ENCODE measurements at places on chromosomes 12 and 14.

DNA sequence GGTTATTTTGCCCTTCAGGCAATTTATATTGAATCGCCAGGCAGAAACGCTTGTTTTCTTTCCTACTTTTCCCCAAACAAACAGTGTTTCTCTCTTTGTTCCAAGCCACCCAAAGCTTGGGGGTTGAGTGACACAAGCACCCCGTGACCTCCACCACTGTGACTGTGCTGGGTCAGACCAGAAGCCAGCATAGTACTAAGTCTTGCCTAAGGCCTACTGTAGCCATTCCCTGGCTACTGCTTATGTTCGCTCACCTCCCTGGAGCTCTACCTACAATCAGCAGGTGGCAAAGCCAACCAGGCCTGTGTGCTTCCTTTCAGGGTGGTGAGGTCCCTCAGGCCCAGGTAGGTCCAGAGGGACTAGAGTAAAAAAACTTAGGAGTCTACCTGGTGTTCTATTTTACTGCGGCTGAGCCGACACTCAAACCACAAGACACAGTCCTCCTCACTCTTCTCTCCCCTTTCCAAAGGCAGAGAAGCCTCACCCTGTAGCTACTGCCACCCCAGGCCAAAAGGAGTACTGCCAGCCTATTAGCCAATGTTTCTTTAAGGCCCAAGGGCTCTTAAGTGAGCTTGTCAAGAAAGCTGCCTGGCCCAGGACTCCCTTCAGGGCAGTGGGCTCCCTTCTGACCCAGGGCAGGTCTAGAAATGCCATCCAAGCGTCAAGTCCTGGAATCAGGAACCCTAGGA is 411.8 kb upstream of the MIS18BP1 start:
- peak; percentile 19 for DNase-seq

DNA sequence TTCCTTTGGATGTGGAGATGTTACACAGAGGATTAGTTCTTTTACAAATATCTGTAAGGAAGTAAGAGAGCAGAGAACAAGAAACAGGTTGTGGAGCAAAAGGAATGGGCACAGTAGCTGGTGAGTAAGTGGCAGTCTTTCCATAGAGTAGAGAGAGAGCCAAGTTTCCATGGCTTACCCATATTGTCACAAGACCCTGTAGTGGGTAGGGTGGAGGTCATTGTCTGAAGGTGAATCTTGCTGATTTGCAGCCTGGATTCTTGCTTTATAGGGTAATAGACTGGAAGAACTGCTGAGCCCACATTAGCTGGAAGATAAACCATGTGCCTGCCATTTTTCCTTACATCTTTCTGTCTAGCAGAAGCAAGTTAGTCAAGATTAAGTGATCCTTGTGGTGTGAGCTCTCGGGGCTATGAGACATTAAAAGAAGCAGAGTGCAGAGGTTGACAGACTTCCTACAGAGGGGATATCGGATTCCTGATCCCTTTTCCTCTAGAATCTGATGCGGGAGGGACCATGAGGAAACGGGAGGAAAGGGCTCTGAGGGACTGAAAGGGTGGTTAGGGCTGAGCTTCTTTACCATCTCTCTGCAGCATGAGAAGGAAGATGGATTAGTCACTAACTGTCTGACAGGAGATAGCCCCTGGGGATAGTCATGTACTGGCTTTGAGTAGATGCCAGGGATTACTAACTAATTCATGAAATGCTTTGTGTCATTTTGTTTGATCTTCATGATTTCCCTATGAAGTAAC is 44.0 kb upstream of the LRTM2 start:
- DNase-seq: peak; percentile 50

DNA sequence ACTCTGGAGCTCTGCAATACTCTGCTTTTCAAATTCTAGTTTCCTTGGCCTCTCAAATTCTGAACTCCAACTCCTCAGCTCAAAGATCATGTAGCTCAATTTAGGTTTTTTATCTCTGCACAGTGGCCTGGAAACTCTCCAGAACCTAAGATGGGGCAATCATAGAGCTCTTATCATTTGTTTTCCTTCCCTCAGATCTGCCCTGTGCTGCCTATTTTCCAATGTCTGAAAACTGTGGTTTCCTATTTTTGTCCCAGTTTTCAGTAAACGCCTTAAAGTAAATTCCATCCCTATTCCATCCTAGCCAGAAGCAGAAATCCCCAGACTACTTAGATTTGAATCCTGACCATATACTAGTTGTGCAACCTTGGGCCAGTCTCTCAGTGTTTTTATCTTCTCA is 73.2 kb downstream of the CEP83 start:
- DNase-seq: no peak

DNA sequence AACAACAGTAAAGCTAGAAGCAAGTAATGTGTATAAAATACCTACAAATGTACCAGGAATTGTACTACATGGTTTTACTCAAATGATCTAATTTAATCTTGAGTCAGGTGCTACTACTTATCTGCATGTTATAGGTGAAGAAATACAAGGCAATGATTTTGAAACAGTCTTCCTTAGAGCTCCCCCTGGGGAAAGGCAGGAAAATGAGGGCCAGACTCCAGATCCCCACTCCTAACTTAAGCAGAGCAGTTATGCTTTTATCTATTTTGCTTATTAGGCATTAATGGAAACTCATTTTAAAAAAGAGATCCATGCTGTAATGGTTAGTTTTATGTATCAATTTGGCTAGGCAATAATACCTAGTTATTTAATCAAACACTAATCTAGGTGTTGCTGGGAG is 109.3 kb upstream of the CPSF6 start:
- DNase-seq: no peak

GRCh38 chr12:97557116-97557515 is 94.5 kb downstream of the RMST start:
- no peak for DNase-seq

- no peak for DNase-seq
These were observed 323.0 kb downstream of the VRK1 start for GRCh38 chr14:97120204-97120603.

- no peak for DNase-seq
These were observed 19.3 kb upstream of the PHC1 start for GRCh38 chr12:8894986-8895385.

GRCh38 chr12:3199551-3200031 is 122.4 kb downstream of the TSPAN9 start:
- DNase-seq: peak; percentile 53

- peak; percentile 71 for DNase-seq
These were observed 124.4 kb downstream of the RPS29 start for GRCh38 chr14:49461529-49462401.

- DNase-seq: no peak
These were observed 203.1 kb downstream of the ETNK1 start for GRCh38 chr12:22828066-22828465.

DNA sequence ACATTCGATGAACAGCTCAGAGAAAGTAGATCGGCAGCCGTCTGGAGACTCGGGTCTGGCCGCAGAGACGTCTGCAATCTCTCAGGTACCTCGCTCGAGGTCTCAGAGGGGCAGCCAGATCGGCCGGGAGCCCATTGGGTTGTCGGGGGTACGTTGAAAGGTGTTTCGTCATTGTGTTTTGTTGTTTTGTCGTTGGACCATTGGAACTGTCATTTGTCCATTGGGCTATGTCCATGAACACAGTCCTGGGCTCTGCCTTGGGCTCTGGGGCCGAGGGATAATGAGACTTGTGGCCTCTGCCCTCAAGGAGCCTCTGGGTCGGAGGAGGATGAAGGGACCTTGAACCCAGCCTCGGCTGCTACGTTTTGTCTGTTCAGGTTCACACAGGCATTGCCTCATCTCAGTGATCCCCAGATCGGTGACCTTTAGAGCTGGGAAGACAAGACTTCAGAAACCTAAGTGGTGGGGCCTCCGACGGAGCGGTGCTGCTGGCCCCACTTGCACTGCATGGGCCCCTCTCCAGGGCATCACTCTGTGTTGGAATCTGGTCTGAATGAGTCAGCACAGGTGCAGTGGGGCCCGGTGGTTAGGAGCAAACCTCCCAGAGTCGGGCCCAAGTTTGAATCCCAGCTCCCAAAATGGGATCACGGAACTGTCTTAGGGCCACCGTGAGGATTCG is 23.6 kb upstream of the MLXIP start:
- DNase-seq: no peak

DNA sequence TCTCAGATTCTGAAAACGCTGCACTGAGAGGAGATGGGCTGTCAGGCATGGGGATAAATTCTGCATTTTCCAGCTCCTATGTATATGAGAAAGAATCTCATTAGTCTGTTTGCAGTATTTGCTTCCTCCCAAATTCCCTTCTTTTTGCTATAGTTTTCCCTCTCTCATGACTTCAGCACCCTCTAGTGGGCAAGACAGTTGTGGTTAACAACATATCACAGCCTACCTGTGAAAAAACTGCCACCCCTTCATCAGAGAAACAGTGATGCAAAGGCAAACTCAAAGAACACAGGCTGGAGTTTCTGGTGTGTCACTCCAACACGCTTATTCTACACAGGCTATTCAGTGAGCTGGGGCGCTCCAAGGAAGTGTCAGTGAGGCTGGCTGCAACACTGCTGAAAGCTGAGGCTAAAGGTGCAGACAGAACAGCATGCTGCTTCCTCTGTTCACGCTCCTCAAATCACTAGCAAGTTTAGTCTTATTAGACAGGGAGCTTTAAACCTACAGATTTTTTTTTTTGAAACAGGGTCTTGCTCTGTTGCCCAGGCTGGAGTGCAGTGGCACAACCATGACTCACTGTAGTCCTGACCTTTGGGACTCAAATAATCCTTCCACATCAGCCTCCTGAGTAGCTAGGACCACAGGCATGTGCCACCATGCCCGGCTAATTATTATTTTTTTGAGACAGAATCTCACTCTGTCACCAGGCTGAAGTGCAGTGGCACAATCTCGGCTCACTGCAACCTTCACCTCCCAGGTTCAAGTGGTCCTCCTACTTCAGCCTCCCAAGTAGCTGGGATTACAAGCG is 19.3 kb downstream of the ZC2HC1C start:
- DNase-seq: peak; percentile 72

GRCh38 chr12:122437656-122438121 is 15.2 kb upstream of the CLIP1 start:
- DNase-seq: no peak

- DNase-seq: no peak
These were observed 690.9 kb upstream of the FBXO33 start for GRCh38 chr14:40122968-40123648.

DNA sequence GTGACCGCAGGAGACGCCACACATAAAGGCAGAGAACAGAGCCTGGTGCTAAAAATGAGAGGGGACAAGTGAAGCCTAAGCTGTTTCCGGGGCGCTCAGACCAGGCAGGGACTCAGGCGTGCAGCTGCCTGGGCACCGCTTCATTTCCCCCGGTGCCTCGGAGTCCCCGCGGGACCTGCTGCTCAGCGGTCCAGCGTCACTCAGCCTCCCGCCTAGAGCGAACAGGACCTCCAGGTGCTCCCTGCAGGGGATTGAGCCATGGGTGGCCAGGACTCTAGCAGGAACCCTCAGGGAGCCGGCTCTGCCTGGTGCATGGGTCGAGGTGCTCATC is 31.0 kb downstream of the CCDC85C start:
- no peak for DNase-seq

GRCh38 chr12:115791331-115791730 is 486.2 kb downstream of the MED13L start:
- DNase-seq: no peak

DNA sequence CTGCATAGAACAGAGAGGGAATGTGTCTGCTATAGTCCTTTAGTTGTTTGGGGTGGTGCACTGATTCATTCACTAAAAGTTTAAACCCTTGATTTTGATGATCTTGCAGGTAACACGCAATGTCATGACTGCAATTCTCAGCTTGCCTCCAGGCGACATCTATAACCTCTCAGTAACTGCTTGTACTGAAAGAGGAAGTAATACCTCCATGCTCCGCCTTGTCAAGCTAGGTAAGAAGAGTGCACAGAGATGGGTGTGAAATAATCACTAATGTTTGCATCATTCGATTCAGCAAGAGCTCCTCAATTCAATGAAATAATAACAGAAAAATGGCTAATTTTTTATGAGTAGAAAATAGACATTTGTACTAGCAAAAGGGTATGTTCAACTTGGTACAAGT is 203.7 kb downstream of the PTPRO start:
- no peak for DNase-seq

DNA sequence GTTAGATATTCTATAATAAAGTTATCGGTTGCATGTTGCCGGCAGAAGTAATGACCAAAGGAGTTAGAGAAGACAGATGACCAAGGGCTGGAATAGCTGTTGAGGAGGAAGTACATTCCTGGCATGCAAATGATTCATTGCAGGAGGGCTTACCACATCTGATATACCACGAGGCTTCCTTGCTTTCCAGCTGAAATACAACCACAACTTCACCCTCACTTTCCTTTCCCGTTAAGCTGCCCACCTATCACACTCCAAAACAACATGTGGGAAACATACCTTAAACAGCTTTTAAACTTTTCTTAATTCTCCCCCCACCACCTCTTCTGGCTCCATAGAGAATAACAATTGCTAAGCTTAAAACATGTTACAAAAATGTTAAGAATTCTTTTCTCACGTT is 594.1 kb downstream of the NRXN3 start:
- no peak for DNase-seq

DNA sequence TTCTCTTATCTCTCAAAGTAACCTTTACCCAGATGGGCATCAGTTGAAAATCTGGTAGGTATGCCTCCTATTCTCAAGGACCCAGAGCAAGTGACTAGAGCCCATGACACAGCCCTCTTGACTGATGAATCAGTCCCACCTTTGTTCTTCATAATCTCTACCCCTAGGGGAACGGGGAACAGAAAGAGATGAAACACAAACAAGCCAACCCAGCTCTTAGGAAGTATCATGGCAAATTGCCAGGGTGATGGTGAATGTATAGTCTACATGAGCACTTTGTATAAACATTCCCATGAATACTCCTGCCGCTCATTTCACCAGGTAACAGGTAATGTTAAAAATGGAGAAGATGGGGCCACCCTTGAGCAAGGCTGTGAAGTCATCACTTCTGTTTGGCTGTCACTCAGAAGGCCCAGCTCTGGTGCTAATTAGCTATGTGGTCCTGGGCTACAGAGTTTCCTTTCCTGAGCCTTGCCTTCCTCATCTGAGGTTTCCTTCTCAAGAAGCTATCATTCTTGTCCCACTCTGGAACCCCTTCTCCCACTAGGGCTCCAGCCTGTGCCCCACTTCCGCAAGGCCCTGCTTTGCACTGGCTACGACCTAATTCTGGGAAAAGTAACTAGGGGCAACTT is 161.7 kb downstream of the ANO2 start:
- DNase-seq: no peak

DNA sequence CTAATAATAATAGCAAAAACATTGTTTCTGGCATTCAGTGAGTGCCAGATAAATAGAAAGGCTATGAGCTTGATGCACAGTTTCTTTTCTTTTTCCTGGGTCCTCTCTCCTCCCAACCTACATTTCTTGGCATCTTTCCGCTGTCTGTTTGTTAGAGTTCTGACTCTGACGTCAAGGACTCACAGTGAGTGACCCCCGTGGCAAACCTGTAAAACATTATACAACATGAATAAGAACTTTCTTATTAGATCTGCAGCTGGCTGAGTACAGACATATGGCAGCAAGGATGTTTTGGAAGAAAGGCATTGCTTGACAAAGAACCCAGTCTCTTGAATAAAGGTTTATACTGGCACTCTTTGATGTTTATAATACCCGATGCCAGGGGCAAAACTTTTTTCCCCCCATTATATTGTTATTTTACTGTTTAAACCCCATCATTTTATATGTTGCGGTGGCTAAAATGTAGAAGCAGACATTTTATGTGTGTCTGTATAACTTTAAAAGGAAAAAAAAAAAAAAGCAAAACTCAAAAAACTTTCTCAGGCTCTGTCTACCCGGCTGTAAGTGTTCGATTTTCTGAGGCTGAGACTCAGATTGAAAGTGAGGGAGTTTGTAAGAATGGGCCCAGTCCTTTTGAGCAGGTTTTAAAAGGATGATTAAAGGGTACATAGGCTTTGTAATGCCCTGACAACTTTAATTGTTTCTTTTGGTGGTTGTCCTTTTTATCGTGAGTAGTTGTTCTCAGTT is 159.3 kb downstream of the PDE3A start:
- no peak for DNase-seq

All from BE2C (cell line).